Stimulated activated CD4-positive, alpha-beta T cell treated with anti-CD3 and anti-CD28 coated beads, Interleukin-1b, Interleukin-23, amount 100 ng/mL, for 1 hour (primary cell): ENCODE measurements at places on chromosomes 2 and 18.

DNA sequence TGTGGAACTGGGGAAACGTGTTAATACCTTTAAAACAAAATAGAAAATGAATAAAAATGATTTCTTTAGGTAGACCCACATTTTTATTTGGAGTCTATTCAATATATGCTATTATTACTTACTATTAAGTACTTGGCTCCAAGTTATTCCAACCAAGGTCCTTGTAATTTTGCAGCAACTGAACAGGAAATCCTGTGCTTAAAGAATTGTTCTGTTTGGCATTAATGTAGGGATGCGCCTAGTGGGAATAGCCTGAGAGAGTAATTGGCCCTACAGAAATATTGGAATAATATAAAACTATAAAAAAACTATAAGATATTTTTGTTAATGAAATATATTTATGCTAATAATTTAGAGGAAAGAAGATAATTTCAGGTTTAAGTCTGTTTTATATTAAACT, 22.9 kb upstream of the ZSWIM2 start:
- no peak for DNase-seq

DNA sequence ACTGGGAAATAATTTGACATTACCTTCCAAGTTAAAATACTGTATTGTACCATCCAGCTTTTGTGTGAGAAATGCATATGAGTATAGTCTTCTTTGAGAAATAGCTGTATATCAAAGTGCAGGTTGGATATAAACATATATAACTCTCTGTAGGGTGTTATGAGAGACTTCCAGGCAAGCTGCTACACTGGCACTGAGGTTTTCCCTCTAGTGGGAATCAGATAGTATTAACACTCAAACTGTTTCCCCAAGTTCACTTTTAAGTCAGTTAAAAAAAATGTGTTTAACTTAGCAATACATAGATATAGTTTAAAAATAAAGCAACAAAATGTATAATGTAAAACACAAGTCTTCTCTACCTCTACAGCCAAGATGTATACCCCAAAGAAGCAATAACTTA, 368.4 kb upstream of the SLC8A1 start:
- no peak for DNase-seq

DNA sequence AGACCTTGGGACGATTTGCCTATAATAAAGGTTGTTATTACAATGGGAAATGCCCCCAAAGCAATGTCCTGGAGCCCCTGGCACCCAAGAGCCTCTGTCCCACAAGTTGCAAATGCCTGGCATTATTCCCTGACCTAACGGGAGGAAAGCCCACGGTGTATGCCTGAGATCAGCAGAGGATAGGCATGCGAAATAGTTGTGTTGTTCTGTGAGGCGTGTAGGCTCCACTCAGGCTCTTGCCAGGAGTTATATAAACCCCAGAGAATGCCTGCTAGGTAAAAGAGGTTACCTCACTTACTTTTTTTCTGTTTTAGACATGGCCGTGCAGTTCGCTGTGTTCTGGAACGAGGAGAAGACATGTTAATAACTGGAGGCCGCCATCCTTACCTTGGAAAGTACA, 52.1 kb downstream of the AOX1 start:
- no peak for DNase-seq

DNA sequence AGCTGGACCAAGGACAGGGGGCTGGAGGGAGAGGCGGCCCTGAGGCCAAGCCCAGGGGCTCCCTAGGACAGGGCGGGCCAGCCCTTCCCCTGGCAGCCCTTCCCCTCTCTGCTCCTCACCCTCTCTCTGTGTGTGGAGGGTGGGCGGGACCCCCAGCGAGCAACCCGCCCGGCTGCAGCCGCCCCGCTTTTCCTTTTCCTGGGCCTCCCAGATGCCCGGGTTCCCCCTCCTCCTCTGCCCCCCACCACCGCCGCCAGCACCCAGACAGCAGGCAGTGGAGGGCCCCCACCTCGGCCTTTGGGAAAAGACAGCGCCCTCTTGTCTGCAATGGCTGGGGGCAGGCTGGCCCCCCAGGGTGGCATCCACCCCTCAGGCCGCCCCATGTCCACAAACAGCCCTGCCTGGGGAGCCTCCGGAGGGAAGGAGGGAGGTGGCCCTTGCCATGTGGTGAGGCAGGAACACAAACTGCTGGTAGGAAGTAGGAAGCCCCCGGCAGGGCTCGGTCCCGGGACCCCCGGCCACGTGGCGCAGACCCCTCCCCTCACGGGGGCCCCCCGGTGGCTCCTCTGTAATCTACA, 135.1 kb upstream of the CTDP1 start:
- no peak for DNase-seq

DNA sequence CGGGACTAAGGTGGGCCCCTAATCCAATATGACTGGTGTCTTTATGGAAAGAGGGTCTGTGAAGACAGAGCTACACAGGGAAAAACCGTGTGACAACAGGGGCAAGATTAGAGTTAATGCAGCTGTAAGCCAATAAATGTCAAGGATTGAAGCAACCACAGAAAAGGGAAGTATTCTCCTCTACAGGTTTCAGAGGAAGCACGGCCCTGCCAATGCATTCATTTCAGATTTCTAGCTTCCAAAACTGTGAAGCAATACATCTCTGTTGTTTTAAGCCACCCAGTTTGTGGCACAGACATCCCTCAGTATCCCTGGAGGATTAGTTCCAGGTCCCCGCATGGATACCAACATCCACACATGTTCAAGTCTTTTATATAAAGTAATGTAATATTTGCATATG, 48.8 kb downstream of the SPP2 start:
- DNase-seq: no peak

GRCh38 chr2:96687266-96687665, 44.7 kb downstream of the FER1L5 start:
- no peak for DNase-seq

GRCh38 chr2:145108361-145108778, 588.5 kb upstream of the ZEB2 start:
- no peak for DNase-seq

DNA sequence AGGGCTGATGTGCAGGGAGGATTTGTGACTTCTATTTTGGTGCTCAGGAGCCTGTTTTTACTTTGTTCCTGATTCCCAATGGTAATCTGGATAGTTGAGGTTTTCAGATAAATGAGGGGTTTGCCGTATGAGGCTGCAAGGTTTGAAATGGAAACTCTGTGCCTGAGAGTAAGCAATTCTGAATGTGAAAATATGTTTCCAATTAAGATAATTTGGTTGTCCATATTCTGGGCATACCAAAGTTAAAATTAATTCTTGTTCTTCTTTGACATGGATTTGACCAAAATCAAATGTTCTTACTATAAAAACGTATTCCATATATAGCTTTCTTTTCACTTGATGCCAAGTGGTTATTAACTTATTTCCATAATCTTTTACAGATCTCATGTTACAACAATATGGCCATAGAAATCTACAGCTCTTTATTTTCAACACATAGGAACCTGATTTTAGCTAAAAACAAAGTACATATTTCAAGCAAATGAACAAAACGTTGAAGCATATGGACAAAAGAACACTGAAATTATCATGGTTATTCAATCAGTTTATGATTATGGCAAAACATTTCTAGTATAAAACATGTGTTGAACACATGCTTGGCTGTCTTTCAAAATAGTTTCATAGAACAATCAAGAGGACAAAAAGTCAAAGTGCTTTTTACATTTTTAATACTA, 63.4 kb upstream of the ARHGAP28 start:
- no peak for DNase-seq

GRCh38 chr2:37679072-37679695, 7.7 kb upstream of the CDC42EP3 start:
- DNase-seq: no peak
